ENCODE measurements at places on chromosomes 11 and 22.

DNA sequence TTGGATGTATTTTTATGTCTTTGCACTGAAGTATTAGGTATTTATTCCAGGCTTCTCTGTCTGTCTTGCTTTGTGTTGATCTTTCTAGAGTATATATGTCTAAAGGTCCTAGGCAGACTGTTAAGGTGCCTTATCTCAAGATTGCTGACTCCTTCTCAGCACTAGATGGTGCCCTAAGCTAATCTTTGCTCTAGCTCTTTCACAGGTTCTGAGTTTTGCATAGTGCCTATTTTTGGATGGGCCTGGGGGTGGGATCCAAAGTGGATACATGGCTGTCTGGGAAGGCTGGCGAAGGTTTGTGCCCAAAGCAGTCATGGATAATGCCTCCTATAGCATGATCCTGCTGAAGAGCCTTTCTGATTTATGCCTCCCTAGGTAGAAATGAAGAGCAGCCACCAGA, 154.9 kb downstream of the TRPC6 start:
- no peak for DNase-seq

DNA sequence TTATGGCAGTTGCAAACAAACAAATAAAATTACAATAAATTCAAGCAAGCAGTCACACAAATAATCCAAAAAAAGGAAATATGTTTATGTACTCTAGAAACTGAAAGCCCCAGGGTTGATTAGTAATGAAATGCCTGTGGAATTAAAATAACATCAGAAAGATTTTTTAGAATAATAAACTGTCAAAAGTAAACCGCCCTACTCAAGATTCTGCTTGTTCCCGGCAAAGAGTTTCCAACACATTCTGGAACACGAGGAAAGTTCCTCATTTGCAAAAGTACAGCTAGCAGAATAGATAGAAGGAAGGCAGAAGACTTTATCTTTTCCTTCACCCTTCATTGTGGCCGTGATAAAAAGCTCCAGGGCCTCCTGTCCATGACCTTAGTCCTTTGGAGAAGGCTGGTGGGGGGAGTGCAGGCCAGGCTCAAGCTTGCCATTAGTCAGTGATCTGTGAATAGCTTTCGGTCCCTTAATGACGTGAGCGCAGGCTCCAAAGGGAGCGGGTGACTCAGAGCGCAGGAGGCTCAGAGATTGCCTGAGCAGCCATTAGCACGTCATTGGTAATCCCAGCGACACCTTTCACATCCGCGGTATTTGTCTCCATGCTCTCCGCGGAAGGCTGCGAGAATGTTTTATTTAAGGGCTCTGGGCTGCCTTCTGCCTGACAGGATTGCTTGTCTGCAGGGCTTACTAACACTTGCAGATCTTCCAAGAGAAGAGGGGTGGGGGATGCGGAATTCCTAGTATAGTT, 458.3 kb downstream of the METTL15 start:
- no peak for DNase-seq

DNA sequence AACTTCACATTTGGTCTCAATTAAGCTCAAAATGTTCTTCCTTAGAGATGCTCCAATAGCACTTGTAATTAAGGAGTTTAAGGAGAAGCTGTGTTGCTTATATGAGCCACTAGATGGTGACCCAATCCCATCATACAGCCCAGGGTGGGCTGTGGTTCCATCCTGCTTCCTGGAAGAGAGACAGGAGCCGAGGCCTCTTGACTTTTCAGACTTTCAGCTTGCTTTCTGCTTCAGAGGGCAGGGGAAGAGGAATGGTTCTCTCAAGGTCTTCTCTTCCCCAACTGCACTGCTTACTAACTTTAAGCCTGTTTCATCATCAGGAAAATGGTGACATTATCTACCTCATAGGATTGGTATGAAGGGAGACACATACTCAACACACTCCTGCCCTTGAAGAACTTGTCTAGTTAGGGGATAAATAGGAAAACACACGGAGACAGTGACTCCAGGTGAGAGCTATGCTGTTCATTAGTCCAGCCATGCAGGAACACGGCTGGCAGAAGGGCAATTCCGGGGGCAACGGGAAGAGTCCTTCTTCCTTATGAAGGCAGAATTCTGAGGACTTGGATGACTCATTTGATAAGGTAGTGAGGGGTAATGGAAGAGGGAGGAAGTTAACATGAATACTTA, 20.1 kb downstream of the TMEM218 start:
- no peak for DNase-seq

DNA sequence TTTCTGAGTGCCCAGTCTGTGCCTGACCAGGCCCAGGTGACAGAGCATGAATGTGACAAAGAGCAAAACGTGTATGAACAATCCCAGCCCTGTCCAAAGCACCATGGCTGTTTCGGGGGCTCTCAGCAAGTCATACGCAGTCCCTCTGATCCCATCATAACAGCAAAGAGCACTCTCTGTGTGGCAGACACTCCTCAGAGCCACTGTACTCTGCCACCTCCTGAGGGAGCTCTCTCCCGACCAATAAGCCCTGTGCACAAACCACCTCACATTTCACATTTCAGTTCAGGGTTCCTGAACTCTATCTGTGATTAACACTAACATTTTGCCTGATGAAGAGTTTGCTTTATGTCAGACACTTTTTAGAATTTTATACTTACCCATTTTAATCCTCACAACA, 6.6 kb downstream of the DGCR2 start:
- DNase-seq, result no peak

GRCh38 chr22:43186272-43187170, at the start of gene TTLL12:
Gene TTLL12 (minus strand): TSS chr22:43187134. CDS start chr22:43187069, 65 bp downstream.
- DNase-seq, result peak; percentile 38

- no peak for DNase-seq
Observed at GRCh38 chr11:123543797-123544196, 110.6 kb downstream of the SCN3B start.

GRCh38 chr22:42994917-42995562, 19.9 kb downstream of the PACSIN2 start:
- DNase-seq, result no peak

DNA sequence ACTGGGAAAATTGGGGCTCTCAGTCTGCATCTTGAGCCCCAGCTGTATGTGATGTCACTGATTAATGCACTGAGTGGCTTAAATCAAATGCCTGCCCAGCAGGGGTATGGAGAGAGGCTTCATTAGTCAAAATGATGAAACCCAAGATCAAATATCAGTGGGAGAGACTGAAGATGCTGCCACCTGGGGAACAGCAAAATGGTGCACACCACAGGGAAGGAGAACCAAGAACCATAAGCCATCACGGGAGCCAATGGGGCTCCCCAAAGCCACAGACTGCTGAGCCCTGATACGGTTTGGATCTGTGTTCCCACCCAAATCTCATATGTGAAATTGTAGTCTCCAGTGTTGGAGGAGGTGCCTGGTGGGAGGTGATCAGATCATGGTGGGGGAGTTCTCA, 85.6 kb downstream of the CTTN start:
- no peak for DNase-seq

DNA sequence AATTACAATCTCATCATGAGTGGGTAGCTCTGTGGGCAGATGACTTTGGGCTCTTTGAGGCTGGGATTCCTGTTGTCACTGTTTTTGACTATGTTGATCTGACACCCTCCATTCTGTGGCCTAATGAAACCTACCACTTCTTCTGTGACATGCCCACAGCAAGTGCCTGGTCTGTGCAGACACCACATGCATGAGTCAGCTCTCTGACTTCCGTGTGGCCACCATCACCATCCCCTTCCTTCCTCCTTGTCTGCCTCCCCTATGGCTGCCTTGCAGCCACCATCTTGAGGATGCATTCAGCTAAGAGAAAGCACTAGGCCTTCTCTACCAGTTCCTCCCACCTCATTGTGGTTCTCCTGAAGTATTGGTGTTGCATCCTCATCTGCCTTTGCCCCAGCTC, 15.3 kb upstream of the OR10V1 start:
- DNase-seq, result no peak

DNA sequence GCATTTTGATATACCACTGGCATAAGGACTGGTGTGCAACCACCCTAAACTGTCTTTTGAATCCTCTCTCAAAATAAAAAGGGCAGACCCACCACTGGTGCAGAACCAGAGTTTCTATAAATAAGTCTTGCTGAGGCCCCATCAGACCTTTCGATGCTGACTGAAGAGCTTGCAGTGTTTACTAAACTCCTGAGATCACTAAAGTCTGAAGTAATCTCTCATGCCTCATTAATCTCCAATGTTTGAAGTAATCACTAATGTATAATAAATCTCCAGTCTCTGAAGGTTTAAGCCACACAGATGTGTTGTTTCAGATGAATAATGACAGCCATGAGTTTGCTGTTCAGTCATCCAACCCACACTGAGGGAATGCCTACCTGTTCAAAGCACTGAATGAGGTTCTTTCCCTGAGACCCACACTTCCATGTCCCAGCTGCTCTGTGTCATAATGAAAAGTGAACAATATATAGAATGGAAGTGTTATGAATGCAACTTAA, 50.6 kb upstream of the DEUP1 start:
- no peak for DNase-seq

- DNase-seq, result no peak
Observed at GRCh38 chr11:77175021-77175842, 47.2 kb downstream of the MYO7A start.

GRCh38 chr22:31944700-31945442, 536 bp downstream of the YWHAH start:
- DNase-seq, result peak; percentile 12

DNA sequence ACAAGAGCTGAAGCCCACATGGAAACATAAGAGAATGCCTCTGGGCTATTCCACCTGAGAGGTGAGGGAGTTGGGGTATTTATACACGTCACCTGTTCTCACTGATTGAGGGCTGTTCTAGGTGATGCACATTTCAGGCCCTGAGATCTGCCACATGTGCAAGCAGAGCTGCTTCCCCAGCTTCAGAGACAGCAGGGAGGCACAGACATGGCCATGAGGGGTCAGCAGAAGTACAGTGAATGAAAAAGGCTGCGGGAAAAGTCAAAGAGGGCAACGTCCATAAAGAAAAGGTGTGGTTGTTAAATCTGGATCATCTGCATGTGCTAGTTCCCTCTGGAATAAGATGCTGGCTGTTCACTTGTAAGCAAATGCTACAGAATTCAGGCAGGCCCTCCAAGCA, 75.4 kb downstream of the GAB4 start:
- no peak for DNase-seq

- no peak for DNase-seq
Observed at GRCh38 chr11:31767685-31768084, 43.4 kb downstream of the PAX6 start.

DNA sequence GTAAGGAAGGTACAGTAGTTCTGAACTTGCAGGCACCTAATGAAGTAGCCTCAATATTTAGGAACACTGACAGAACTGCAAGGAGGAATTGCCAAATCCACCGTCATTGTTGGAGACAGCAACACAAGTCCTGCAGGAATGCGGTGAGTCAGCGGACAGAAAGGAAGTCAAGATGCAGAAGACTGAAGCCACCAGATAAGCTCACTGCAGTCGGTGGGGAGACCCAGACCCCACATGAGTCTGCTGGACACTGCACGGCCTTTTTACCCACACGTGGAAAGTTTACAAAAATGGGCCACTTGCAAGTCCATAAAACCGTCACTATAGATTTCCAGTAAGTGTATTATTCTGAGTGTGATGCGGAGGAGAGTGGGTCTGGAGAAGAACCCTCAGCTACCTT, 1471.6 kb downstream of the TBC1D22A start:
- no peak for DNase-seq

GRCh38 chr11:96200243-96200642, 142.8 kb downstream of the MAML2 start:
- DNase-seq, result no peak

- no peak for DNase-seq
Observed at GRCh38 chr11:36156161-36156816, 132.9 kb downstream of the COMMD9 start.

GRCh38 chr11:11425806-11426205, 72.8 kb upstream of the CSNK2A3 start:
- no peak for DNase-seq

DNA sequence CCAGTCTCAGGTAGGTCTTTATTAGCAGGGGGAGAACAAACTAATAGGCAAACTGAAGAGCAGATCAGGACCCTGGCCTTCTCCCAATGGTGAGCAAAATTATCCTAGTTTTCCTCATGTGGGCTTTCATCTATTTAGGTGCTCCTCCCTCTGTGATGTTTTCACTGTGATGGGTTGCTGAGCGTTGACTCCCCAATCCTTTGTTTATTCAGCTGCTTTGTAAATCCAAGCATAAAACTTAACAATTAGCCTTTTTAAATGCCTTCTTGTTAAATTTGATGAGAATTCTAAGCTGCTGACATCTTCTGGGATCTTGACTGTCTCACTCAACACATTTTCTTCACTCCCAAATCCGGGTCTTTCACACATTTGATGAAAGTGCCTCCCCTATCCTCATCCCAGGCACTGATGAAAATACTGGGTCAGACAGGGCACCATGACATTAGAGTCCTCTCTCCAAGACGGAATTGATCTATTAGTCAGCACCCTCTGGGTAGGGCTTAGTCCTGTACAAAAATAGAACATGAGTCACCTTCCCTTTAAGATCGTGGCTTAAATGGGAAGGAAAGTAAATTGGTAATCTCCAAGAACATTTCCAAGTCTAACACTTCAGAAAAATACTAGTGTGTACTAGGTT, 199.3 kb upstream of the ISX start:
- no peak for DNase-seq

All from T follicular helper cell (primary cell).